ENCODE measurements at places on chromosomes 1 and 21. TPM values are rescaled to one million over a fixed set of nuclear protein-coding genes. Genes with fewer than 3 reads are reported as not detected.

EFNA3 gene
- total RNA-seq: 9.1 TPM

GRCh38 chr1:56227886-56228285 is 351.5 kb downstream of the PLPP3 start:
- DNase-seq: no peak

DNA sequence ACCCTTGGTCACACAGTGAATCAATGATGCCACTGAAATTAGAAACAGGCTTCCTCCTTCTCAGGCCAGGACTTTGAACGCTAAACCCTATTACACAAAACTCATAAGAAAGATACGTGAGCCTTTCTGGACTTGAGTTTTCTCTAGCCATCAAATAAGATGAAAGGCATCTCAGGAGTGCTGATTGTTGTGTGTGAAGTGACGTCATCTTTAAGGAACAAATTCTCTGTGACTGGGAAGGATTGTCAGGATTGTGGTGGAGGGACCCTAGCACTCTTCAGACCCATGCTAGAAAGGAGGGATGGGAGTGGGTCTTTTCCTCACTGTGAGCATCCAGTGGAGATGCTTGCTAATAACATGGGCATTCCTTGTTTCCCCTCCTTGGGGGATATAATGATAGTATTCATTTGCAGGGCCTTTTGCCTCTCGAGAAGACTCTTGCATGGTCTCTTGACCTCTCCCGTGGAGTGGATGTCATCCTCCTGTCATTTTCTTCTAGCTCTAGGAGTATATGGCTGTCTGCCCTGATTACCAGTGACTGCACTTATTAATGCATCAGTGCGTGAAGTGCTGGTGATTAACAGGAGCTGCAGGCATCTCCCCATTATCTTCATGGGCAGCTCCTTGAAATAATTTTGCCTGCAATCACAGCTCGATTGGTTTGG is 39.9 kb downstream of the SPATA46 start:
- DNase-seq: no peak

DNA sequence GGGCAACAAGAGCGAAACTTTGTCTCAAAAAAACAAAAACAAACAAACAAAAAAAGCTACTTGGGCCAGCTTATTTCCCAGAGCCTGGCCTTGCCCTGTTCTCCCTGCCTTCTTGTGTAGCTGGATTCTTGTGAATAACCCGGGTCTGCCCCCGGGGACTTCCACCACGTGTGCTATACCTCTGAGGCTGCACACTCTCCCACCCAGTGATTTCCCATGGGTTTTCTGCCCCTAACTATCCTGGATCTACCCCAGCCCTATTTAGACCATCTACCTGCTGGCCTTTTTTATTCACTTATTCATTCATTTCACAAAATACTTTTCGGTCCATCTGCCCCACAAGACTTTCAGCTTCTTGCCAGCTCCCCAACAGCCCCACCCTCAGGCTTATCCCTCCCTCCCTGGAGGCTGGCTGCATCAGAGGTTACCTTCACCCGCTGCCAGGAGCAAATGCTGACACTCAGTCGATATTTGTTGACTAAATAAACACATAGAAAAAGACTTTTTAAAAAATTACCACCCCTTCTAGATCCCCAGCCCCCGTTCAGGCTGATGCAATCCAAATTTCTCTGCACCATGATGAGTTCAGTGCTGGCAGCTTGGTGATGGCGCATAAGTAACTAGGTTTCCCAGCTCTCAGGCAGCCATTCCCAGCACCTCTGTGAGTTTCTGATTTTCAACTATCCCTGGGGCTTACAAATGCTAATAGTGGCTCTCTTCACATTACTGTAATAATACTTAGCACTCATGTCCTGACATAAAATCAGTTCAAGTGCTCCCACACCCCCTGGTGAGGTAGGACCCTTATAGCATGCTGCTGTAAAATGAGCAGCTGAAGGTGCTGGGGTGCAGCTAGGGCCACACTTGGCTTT is 30.7 kb upstream of the TARBP1 start:
- no peak for DNase-seq
